ENCODE measurements at places on chromosomes 11 and 22. TPM values are rescaled to one million over a fixed set of nuclear protein-coding genes. Genes with fewer than 3 reads are reported as not detected.
A peak's percentile ranks its signal among the peaks of the same experiment; 100 is the strongest.

The PRR33 gene
- not detected for total RNA-seq

DNA sequence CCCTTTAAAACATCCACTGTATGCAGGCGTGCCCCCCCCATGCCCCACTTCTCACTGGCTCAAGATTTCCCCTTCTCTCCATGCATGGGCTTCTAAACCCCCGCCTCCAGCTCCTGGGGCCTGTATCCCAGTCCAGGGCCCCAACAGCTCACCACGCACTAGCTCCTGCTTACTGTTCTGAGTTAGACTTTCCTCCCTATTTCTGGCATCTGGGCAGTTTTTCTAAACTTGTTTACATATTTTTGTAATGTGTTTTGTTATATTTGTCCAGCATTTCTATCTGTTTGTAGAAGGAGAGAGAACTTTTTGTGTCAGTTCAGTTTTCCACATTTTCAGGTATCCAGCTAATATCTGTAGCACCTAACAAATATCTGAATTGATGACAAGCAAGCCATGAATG is 178.5 kb downstream of the SPON1 start:
- DNase-seq, result no peak

The SMC1B gene
- not detected for total RNA-seq

GRCh38 chr11:92931746-92932422 is 37.6 kb upstream of the MTNR1B start:
- no peak for DNase-seq

DNA sequence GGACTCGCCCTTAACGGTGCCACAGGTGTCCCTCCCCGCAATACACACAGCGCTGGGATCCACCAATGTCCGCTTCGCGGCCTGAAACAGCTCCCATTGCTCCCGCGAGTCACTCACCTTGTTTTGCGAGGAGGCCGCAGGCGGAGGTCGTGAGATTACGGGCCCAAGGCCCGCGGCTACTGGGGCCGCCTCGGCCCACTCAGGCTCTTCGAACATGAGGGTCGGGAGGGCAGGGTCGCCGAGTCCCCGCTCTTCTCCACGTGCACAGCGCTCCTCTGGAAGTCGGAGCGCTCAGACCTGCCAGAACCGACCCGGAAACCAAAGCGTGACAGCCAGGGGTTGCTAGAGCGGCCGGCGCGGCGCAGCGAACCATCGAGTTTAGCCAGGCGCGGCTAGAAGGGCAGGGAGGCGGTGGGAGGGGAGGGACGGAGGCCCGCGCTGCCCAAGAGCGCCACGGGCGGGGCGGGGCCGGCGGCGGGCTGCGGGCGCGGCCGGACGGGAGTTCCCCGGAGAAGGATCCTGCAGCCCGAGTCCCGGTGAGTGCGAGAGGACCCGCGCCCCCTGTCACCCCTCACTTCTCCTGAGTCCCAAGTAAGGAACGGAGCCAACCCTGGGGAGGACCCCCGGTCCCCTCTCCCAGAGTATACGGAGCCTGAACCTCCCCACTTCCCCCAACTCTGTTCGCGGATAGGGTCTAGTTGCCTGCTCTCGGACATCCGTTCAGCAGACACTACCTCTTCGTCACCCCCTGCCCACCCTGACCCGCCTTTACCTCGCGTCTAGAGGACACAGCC is at the start of the genes ILK and RRP8:
Gene ILK, plus strand, starts transcription at position 488 of the 794 bp plus-strand sequence. CDS start 498 bp downstream, outside the sequence.
Gene RRP8, minus strand, starts transcription at position 330 of the 794 bp plus-strand sequence. Its CDS starts 114 bp downstream, at position 216.
- no peak for DNase-seq

DNA sequence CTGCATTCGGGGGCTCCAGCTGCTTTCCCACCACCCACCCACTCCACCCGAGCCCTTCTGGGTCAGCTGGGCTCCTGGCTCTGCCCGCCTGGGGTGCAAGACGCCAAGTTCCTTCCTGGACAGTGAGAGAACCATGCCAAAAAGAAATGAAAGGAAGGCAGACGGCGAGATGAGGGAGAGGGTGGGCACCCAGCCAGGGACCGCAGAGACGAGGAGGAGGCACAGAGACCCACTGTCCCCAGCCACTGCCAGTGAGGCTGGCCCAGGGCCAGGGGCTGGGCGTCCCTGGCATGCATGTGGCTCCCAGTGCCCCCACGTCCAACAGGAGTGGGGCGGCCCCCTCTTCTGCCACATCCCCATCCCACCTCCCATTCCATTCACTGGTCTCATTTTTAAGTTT is 10.8 kb upstream of the CD81 start:
- DNase-seq, result peak; percentile 83
